ENCODE measurements at places on chromosomes 11 and 22. TPM values are rescaled to one million over a fixed set of nuclear protein-coding genes. Genes with fewer than 3 reads are reported as not detected.

DNA sequence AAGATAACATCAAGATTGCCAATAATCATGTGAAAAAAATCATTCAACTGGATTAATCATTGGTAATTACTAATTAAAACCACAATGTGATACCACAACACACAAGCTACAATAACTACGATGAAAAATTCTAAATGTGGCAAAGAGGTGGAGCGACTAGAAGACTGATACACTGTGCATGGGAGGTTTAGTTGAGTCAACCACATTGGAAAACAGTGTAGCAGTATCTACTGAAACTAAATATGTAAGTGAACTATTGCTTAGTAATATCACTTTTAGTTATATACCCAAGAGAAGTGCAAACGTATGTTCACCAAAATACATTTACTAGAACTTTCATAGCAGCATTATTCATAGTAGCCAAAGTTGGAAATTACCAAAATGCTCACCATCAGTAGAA lies 359.9 kb downstream of the ETS1 start:
- no peak for DNase-seq

DNA sequence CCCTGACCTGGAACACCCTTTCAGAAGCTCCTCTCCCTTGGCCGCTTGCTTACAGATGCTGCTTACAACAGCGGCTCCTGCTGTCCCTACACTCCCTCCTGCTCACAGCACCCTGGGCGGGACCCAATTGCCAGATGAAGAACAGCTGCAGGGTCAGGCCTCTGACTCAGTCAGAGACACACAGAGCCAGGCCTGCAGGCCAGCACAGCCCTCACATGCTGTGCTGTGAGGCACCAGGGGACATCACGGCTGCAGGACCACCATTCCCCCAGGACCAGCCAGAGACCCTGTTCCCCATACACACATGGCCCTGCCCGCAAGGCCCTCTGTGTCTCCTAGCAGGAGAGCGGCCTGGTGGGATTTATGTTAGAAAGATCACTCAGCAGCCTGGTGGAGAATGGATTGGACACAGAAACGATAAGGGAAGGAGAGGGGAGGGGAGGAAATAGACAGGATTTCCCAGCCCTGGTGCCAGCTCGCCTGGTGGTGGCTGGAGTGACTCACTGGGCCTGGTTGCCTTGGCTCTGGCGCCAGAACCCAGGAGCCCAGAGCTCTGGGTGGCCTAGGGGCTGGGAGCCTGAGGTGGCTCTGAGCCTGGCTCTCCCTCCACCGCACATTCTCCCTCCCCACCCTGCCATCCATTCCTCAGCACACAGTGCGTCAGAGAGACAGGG lies 6.7 kb downstream of the CAPN5 start:
- DNase-seq = no peak

- DNase-seq = no peak
Measured at GRCh38 chr11:98940913-98941312, 79.8 kb upstream of the CNTN5 start.

DNA sequence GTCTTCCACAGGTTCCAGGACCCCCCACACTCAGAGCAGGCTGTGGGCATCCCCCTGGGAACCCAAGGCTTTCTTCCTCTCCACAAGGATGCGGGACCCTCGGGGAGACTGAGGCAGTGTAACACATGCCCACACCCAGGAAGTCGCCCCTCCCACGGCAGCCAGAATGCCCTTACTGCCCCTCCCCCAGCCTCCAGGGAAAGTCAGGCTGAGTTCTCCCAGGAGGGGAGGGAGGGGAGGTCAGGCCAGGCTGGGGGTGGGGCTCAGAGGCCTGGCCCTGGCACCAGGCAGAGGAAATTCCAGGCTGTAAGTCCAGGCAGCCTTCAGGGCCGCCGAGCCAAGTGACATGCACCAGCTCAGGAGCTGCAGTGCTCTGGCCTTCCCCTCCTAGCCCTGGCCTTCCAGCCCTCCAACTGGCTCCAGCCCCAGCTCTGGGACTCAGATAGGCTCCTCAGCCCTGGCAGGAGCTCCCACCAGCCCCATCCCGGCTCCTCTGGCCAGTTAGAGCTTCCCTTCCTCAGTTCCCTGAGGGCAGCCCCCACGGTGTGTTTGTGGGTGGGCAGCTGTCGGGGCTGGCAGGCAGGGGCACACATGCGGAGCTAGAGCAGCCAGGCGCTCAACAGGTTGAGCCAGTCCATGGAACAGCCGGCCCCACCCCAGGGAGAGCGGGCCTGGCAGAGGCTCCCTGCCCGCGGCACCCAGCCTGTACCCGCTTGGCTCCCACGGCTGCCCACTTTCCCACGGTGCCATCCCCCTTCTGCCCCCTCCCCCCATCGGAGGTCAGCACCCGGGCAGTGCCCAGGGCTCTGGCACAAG lies 3.6 kb downstream of the BCL9L start:
- DNase-seq = no peak

The RIC3 gene
- 23.4 TPM for total RNA-seq
